ENCODE measurements at places on chromosomes 6 and 20. TPM values are rescaled to one million over a fixed set of nuclear protein-coding genes. Genes with fewer than 3 reads are reported as not detected.

ID1 gene
- 224 TPM for total RNA-seq

- no peak for DNase-seq
Observed at GRCh38 chr6:125745281-125746018, 4.0 kb upstream of the HEY2 start.

DNA sequence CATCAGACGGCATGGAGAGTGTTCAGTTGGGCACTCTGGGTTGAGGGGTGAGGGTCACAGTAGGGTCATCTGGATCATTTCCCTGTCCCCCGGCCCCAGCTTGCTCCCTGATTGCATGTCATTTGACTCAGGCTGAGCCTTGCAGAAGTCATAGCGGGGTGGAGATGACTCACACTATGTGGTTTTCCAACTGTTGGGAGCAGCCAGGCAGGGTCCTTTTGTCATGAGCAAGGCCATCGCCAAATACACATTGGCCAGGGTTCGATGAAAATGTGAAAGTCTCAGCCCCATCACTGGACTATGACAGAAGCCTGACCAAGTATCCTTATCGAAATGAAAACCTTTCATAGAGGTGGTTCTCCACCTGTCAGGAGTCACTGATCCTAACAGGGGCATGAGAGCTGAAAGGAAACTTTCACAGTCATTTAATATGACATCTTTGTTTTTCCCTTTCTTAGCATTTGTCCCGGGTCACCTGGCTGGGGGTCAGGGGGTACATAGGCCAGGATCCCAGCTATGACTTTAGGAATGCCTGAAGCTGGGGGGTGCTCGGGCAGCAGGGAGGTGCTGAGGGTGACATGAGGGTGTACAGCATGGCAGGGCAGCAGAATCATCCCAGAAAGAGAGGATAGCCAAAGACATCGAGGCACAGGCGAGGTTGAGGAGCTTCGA, 70.2 kb upstream of the CD93 start:
- no peak for DNase-seq

GRCh38 chr20:11266571-11266970, 592.8 kb upstream of the JAG1 start:
- no peak for DNase-seq

GPSM3 gene
- 1.2 TPM for total RNA-seq

- peak; percentile 89 for DNase-seq
Observed at GRCh38 chr6:28944412-28944865, 20.7 kb upstream of the TRIM27 start.

LCA5 gene
- total RNA-seq = 21.2 TPM

TMEM170B gene
- total RNA-seq = 11.6 TPM

GRCh38 chr6:95768539-95768938, 191.2 kb downstream of the MANEA start:
- no peak for DNase-seq

KLC4 gene
- 14.4 TPM for total RNA-seq

RNF39 gene
- total RNA-seq = 1.7 TPM

DNA sequence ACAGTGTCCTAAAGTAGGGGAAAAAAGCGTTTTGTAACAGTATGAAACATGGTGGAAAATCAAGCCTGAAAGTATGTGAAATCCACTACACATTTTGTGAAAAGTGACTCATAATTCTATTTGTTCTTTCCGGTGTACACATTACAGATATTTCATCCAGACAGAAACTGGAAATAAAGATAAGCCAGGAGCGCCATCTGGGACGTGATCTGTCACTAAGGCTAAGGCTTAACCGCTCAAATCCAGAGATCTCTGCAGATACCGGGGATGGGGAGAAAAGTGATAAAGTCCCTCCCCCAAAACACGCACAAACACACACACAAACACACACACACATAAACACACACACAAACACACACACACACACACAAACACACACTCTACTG, 26.6 kb upstream of the SRSF6 start:
- peak; percentile 59 for DNase-seq

- DNase-seq = no peak
Observed at GRCh38 chr20:52964131-52964530, 8.0 kb upstream of the TSHZ2 start.

DNA sequence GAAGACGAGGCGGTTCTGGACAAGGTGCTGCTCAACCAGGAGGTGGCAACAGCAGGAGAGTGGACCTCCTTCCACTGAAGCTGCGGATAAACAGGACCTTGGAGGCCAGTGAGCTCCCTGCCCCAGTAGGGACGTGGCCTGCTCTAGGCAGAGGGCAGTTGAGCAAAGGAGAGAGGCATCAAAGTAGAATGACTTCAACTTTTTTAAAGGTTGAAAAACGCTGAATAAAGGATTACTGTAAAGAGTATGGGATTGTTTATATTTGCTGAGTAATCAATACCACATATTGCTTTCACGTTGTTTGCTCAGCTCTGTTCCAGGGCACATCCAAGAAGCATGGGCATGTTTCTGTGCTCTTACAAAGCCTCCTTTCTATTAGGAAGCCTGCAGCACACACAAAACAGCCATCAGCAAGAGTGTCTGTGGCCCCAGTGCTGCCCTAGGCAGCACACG, 48.1 kb downstream of the ERMARD start:
- no peak for DNase-seq

- DNase-seq = no peak
Observed at GRCh38 chr6:123838505-123839234, 35.0 kb downstream of the NKAIN2 start.

DNA sequence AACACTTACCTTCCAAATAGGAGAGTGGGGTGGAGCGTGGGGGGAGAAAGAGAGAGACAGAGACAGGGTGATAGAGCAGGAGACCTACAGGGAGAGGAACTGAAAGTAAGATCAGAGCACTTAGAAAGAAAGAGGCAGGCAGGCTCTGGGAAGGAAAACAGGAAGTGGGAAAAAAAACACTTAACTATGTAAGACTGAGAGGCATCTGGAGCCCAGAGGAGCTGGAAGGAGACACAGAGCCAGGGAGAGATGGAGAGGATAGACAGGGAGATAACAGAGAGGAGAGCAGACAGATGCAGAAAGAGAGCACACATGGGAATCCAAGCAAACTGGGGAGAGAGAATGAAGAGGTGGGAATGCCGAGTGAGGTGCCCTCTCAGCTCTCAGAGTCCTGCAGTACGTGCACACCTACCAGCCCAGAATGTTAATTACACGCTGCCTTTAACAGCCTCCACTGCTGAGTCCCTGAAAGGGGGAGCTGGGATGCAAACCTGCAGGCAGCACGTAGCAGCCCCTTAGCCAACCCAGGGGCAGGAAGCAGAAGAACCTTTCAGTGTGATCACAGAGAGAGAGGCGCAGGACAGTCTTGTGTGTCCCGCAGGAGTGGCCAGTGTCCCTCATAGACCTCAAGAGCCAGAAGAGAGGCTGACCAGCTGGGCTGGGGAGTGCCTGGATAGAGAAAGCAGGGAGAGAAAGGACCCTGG, 132.7 kb upstream of the LRFN2 start:
- peak; percentile 93 for DNase-seq

MYLK2 gene
- 0.72 TPM for total RNA-seq

- no peak for DNase-seq
Observed at GRCh38 chr6:55496201-55496600, 82.8 kb downstream of the HMGCLL1 start.

THEMIS gene
- total RNA-seq = 3.1 TPM

SMLR1 gene
- 0.72 TPM for total RNA-seq

- DNase-seq = no peak
Observed at GRCh38 chr20:3843490-3843889, 3.1 kb upstream of the MAVS start.

PPIL6 gene
- 1.4 TPM for total RNA-seq

DNA sequence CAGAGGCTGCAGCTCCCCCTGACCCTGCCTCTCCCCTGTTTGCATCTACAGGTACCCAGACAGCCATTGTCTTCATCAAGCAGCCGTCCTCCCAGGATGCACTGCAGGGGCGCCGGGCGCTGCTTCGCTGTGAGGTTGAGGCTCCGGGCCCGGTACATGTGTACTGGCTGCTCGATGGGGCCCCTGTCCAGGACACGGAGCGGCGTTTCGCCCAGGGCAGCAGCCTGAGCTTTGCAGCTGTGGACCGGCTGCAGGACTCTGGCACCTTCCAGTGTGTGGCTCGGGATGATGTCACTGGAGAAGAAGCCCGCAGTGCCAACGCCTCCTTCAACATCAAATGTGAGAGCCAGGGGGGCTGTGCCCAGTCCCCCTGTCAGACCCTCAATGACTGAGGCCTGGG, 42.1 kb upstream of the SRF start:
- no peak for DNase-seq

DNA sequence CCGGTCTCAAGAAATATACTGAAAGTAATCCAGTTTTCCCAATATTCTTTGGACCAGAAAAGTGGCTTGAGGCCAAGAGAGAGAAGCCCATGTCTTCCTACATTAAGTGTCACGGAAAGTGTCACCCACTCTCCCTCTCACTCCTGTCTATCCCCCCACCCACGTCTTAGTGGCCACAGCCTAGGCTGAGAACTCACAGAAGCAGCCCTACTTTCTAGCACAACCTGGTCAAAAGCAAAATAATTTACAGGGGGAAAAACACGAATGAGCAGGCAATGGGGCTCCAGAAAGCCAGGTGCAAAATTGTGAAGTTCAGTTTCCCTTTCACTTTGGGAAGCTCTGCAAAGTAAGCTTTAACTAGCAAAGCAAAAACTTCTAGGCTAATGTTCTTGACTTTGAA, 118.0 kb downstream of the OPRM1 start:
- DNase-seq = no peak

GRCh38 chr6:84500726-84501125, 263.7 kb downstream of the TBX18 start:
- no peak for DNase-seq

GRCh38 chr6:158524311-158524710, 35.6 kb upstream of the TMEM181 start:
- DNase-seq = no peak

- DNase-seq = no peak
Observed at GRCh38 chr6:157246771-157247484, 76.4 kb downstream of the TMEM242 start.

SLC17A3 gene
- 6.7 TPM for total RNA-seq

DNA sequence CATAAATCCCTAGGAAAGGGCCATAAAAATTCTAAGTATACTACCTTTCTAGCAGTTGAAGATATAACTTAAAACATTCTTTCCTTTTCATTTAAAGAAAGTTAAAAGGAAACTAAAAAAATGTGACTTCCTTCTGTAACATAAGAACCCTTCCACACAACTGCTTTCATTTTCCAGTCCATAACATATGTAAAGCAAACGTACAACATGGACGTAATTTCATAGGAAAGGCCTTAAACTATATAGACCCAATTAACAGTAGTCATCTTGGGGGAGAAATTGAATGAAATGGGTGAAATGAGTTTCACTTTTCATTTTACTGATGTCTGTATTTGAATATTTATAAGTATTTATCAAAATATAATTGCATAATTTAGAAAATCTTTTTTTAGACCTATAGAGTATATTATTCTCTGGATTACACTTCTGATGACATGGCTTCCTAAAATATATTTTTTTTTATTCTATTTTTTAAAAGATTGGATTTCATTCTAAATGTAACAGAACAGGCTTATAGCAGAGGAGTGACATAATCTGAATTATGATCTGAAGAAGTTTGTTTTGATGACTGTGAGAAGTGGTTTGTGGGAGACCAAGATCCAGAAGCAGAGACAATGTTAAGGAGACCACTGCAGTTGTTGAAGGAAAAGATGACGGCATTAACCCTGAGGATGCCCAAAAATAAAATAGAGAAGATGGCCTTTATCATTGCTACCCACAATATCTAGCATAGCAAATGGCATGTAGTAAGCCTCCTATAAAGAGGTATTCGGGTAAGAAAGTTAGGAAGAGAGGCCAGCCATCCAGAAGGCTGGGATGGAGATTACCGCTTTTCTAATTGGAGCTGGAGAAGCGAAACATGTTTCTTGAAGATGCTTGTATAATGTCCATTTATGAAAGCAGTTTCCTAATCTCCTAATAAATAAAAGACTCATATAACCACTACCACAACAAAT, 260.4 kb downstream of the PTPRK start:
- no peak for DNase-seq

- DNase-seq = no peak
Observed at GRCh38 chr20:57259121-57259937, 7.1 kb downstream of the BMP7 start.

ALDH8A1 gene
- 1.4 TPM for total RNA-seq

- no peak for DNase-seq
Observed at GRCh38 chr6:167073679-167074274, 49.1 kb upstream of the CCR6 start.

DNA sequence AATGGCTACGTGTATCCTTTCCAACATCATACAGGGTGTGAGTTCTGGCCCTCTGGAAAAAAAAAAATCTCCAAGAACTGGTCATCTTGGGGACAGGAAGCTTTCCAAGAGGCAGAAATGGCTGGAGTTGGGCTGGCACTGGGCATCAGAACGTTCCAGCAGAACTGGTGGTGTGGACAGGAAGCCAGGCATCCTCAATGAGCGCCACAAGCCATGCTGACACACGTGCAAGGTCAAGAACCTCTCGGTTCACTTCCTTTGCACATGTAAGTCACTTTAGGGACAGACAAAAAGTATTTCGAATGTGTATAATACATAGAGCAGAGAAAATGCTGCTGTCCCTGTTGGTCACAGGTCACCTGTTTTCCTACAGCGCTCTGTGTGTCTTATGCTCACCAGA, 27.4 kb upstream of the RIN2 start:
- no peak for DNase-seq

UQCC2 gene
- total RNA-seq = 8.2 TPM

CTCFL gene
- total RNA-seq = 2.6 TPM

HLA-DQA2 gene
- not detected for total RNA-seq

DNA sequence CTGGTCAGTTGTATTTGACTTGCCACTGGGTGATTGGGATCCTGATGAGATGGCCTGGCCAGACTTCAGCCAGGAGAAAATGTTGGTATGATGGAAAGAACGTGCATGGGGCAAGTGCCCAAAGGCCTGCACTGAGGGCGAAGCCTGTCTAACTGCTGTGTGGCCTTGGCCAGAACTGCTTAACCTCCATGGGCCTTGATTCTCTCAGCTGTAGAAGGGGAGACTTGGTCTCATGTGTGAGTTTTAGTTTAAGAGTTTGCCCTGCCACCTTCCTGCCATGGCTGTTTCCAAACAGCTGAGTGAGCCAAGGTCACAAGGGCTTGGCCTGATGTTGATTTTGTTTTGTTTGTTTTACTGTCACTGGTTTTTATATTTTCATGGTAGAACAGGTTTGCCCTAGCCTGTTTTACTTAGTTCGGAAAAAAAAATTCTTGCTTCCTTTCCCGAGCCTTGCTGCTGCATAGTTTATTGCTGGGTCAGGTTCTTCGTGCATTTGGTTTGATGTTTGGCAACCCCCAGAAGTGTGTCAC, 35.3 kb downstream of the DSTN start:
- no peak for DNase-seq

GRCh38 chr6:108518714-108519576, 41.8 kb upstream of the FOXO3 start:
- DNase-seq = no peak

DNA sequence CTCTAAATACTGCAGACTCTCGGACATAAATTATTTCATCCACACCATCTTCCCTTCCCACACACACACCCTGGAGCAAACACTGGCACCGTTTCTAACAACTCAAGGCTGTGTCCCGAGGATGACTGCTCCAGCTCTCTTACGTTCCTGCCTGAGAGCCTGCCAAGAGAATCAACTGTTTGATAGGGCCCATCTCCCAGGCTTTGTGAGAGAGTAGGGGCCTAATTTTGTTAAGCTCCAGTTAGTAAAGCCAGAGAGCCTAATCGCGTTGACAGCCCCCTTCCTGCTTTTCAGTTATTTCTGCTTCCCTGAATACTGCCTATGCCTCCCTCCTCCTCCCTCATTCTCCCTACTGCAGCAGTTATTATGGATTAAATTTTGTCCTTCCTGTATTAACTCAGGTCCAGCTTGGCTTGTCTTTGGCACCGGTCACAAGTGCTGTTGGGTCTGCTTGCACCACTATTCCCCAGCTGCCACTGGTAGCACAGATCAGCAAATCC, 118.1 kb upstream of the TMEM181 start:
- peak; percentile 78 for DNase-seq
